ENCODE measurements at places on chromosomes 3 and 15.

DNA sequence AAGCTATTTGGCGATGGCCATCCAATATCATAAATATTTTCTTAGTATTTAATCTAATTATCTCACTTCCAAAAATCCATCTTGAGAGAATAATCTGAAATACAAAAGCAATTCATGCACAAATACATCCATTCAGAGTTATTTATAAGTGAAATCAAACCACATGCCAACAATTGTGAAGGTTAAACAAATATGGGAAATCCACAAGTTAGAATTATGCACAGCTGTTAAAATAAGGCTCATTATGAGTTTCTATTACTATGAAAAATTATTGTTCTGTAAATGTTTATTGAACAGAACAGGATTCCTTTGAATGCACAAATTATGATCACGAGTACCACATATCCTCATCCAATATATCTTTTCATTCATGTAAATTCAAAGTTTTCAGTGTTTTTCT, 267.7 kb downstream of the PLOD2 start:
- no peak for DNase-seq

DNA sequence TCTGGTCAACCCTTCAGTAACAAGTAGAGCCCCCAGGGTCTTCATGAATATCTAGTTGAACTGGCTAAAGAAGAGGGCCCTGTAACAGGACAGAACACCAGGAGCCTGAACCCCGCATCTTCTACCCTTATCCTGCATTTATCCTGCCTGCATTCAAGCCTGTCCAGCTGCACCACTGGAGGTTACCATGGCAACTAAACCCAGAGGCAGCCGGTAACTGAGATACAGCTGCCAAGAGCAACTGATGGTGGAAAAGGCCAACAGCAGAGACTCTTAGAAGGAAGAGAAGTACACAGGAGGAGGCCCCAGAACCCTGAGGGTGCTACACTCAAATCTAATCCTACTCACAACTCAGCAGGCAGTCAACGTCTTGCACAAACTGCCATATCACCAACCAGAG, 3.7 kb upstream of the PRKAR2A start:
- no peak for DNase-seq

DNA sequence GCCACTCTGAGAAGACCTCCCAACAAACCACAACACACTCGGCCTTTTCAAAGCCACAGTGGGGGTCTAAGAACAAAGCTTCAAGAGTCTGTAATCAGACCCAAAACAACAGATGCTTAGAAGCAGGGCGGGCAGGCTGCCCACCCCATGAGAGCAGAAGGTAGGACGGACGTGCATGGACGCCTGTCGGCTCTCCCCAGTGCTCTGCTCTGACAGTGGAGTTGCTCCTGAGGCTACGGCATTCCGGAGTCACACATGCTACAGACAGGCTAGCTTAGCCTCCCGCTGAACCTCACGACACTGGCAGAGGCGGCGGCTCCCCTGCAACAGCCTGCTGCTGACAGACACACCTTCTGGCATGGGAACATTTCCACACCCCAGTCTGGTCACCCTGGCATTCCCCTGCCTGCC, 33.5 kb downstream of the SLCO2A1 start:
- DNase-seq = no peak

- DNase-seq = no peak
Observed at GRCh38 chr15:64490598-64491259, 30.4 kb downstream of the ZNF609 start.

GRCh38 chr3:190444006-190444405, 5.7 kb downstream of the TMEM207 start:
- DNase-seq = no peak

DNA sequence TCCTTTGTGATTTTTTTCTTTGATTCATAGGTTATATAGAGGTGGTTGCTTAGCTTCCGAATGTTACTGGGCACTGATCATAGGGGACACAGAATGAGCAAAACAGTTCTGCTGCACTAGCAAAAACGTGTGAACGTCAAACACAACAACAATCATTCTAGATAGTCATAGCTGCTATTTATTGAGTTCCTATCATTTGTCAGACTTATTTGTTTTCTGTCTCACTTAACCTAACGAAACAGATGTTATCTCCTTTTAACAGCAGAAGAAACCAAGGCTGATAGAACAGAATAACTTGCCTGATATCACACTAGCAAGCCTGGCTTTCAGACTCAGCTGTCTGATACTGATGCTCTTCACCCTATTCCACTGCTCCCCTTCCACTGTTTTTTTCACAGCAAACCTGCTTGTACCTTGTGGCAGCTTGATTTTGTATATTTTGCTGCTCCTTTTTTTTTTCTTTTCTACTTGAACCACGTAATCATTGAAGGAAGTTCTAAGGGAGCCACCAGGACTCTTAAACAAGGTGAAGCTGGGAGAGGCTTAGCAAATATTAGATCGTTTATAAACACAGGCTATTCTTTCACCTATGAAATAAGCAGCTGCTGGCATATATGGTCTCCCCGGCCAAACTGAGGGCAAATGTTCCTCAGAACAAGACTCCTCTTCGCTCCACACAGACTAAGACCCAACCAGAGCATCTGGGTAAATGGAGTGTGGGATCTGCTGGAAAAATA, 78.8 kb downstream of the MCF2L2 start:
- no peak for DNase-seq
